EH (cell line): ENCODE measurements at places on chromosomes 6 and 20.
A peak's percentile ranks its signal among the peaks of the same experiment; 100 is the strongest.

GRCh38 chr6:143585716-143586115 lies 74.2 kb upstream of the FUCA2 start:
- DNase-seq = no peak

DNA sequence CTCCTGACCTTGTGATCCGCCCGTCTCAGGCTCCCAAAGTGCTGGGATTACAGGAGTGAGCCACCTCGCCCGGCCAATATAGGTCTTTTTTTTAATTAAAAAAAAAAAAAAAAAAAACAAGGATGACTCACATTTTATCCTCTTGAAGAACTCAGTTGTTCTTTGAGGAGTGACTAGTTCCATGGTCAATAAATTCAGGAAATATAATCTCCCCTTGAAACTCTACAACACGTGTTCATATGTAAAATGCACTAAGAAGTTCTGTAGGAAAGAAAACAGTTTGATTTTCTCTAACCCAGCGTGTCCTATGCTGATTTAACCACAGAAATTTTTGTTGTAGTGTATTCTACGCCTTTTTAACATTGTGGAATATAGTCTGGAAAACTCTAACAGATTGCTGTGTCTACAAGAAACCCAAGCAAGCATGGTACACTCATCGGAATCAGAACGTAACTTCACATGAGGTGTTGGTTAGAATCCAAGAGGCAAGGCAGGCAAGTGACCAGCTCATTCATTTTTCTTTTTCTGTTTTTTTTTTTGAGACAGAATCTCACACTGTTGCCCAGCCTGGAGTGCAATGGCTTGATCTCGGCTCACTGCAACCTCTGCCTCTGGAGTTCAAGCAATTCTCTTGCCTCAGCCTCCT lies 79.0 kb upstream of the ZNF217 start:
- DNase-seq = peak; percentile 56

GRCh38 chr6:113696960-113697359 lies 160.2 kb upstream of the MARCKS start:
- no peak for DNase-seq

- no peak for DNase-seq
These were observed 27.0 kb upstream of the PTGIS start for GRCh38 chr20:49594931-49595315.

DNA sequence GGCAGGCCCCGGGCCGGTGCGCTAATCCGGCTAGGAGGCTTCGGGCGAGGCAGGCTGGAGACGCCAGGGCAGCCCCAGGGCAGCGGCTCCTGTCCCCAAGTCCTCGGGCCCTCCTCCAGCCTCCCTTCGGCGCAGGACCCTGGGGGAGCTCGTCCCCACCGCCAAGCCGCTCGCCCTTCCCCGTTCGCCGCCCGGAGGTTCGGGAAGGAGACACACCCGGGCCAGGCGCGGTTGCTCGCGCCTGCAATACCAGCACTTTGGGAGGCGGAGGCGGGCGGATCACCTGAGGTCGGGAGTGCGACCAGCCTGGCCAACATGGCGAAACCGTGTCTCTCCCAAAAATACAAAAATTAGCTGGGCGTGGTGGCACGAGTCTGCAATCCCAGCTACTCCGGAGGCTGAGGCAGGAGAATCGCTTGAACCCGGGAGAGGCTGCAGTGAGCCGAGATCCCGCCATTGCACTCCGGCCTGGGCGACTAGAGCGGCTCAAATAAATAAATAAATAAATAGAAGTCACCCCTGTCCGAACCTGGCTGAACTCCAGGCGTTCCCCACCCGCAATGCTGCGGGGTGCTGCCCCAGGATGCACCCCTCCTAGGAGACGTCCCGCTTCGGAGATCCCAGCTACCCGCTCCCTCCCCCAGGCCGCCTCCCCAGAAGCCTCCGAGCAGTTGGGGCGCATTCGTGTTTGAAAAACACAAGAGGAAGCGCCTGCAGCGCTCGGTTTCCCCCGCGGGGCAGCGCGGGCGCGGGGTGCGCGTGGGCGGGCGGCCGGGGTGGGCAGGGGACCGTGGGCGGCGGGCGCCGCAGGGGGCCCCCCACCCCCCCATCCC lies 27.5 kb downstream of the SERPINB9 start:
- peak; percentile 27 for DNase-seq

GRCh38 chr6:20565342-20565741 lies 31.1 kb downstream of the CDKAL1 start:
- no peak for DNase-seq

DNA sequence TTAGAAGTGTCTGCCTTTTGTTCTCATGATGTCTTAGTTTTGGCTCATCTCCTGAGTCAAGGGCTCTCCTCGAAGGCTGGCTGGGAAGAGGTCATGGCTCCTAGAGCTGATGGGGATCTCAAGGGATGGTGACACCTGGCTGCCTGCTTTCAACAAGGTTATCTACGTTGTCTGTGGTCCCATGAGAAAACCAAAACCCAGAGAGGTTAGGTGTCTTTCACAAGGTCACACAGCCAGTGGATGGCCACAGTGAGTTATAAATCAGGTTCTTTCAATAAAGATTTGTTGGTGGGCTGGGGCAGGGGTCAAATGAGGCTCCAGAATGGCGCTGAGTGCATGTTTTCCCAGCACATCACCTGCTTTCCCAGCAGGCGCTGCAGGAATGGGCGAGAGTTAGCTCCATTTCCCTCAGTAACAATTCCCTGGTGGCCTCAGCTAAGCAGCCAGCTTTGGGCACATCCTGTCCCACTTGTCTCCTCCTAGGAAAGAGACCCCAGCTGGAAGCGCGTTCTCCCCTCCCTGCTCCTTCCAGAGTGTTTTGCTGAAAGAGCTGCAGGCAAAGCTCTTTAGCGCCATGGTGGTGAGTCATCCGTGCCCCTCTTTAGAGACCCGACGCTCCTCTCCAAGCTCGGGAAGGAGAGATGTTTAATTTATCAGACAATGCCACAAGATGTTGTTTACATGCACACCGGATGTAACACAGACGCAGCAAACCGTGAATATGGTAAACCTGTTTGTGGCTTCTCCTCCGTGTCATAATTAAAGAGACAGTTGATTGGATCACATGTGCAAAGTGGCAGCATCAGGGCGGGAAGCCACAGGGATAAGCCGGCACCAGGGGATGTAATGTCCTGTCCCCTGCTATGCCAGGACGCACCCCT lies 109.7 kb downstream of the LRFN2 start:
- DNase-seq = no peak

- no peak for DNase-seq
These were observed 164.9 kb downstream of the CDH26 start for GRCh38 chr20:60123096-60123495.

DNA sequence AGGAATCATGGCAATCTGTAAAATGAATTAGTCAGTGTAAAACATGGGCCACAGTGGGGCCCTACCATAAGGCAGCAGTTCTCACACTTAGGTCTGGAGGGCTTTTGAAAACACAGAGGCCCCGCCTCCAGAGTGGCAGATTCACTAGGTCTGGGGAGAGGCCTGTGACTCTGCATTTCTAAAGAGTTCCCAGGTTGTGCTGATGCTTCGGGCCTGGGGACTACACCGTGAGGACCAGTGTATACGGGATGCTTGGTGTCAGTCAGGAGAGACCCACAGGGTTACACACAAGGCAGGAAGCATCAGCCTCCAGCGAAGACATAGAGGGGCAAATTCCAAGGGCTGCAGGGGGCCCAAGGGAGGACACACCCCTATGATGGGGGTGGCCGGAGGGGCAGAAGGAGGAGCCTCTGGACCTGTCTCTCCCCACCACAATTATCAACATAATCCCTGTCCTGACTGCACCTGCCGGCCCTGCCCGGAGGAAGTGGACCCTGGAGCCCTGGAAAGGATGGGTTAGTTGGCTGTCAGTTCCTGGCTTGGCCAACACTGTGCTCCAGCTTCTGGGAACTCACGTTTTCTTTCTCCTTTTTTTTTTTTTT lies 46.7 kb downstream of the FGD2 start:
- DNase-seq = no peak
